T-helper 1 cell (primary cell): ENCODE measurements at places on chromosomes 11 and 22.
A peak's percentile ranks its signal among the peaks of the same experiment; 100 is the strongest.

DNA sequence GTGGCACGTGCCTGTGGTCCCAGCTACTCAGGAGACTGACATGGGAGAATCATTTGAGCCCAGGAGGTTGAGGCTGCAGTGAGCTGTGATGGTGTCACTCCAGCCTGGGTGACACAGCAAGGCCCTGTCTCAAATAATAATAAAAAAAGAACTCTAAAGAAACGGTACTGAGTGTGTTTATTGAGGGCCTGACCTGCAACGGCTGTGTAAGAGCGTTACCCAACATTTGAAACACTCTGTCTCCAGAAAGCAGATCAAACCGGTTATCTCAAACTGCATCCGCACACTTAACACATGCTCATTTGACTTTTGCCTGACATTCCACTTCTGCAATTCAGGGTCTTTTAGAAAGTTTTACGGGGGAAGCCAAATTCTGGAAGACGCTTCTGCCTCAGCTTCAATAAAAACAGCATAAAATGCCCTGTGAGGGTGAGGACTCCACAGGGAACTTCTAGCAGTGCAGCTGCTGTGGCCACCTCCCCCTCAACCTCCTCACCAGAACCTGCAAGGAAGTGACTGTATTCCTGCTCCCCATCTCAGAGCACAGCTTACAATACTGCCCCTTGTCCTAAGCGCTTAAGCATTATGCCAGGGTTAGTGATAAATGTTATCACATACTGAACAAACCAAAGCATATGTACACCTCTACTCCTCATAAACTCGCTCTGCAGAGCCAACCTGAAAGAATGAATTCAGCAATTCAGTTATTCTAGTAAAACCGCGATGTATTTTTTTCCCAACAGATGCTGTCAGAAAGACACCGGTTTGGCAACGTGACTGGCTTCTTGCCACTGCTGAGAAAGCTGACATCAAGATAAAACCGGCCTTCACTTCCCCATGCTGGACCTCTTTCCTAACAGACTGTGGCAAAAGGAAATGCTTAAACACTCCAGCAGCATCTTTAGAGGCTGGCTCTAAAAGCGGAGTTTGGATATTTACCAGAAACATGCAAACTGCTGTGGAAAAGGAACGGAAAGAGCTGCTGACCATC is 52.2 kb downstream of the PRDM10 start:
- no peak for DNase-seq

- peak; percentile 98 for DNase-seq
These were observed 1.5 kb upstream of the MTFP1 start for GRCh38 chr22:30423959-30424533.

GRCh38 chr22:29581799-29582198 is 886 bp upstream of the NIPSNAP1 start:
- DNase-seq, result no peak

GRCh38 chr11:133515107-133515506 is 17.2 kb downstream of the OPCML start:
- no peak for DNase-seq

- DNase-seq, result no peak
These were observed 6.7 kb downstream of the SUSD2 start for GRCh38 chr22:24187731-24188644.

DNA sequence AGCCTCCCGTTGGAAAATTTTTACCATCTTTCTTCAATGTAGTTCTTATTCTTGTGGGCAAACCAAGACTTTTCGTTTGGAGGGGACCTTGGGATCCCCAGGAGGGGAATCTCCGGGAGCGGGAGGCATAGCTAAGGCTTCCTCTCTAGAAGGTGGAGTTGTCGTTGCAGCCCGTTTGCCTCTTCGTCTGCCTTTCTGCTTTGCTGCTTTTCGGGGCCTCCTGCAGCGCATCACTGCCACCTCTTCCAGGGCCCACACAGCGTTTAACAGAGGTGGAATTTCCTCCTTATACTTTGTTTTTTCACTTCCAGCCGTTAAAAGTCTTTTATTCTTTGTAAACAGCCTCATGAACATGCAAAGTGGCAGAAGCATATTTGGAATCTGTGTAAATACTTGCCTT is 3.5 kb upstream of the IFITM3 start:
- no peak for DNase-seq

DNA sequence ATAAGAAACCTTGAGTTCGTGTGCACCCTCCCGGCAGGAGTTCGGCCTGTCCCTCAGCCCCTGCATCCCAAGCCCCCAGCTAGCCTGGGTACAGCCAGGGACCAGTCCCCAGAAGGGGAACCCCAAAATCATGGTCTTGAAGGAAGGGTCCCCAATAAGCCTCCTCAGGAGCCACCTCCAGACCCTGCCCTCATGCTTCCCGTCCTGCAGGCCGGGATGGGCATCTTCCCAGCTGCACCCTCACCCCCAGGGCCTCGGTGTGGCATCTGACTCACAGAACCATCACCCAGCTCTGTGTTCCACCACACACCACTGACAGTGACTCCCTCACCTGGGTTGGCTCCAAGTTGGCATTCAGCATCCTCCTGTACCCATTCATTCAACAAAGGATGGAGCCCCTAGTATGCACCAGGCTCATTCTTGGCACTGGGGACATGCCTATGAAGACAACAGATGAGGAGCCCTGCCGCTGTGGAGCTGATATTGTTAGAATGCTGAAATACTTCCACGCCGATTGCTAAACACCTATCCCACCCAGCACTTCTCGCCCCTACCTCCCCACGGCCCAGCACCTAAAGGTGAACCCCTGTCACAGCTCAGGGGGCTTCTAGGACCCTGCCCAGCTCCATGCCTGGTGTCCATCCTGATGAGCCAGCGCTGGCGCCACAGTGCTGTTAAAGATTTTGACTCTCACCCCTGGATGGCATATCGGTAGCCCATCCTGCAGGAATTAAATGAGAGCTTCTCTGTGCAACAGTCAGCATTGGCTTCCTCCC is 77.8 kb downstream of the BUD13 start:
- DNase-seq, result no peak

DNA sequence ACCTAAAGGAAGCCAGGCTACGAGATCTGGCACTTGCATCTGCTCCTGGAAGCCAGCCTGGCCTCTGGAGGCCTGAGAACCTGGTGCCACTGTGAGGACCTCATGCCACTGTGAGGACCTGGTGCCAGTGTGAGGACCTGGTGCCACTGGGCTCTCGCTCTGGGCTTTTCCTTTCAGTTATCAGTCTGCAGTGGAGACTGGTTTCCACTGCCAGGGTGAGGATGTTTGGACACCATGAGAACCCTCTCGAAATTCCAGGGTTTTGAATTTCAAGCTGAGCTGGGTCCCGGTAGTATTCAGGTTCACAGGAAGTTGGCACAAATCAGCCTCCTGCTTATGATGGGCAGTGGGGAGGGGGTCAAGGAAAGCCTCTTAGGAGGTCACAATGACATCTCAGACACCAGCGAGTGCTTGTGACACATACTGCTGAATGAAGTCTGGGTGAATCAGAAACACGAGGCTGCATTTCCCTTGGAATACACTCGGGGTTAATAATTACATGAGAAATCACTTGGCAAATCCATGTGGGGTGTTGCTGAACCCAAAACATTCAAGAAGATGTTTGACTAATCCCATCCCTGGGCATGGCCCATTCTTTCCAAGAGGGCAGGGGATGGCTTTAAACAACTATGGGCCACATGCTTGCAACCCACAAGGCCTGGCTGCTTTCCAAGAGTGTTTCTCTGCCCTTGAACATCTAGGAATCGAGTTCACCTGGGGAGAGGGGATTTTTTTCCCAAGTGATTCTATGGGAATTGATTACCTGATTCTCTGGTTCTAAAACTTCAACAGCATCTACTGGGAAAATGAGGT is 60.2 kb downstream of the LINC01488 start:
- DNase-seq, result no peak

DNA sequence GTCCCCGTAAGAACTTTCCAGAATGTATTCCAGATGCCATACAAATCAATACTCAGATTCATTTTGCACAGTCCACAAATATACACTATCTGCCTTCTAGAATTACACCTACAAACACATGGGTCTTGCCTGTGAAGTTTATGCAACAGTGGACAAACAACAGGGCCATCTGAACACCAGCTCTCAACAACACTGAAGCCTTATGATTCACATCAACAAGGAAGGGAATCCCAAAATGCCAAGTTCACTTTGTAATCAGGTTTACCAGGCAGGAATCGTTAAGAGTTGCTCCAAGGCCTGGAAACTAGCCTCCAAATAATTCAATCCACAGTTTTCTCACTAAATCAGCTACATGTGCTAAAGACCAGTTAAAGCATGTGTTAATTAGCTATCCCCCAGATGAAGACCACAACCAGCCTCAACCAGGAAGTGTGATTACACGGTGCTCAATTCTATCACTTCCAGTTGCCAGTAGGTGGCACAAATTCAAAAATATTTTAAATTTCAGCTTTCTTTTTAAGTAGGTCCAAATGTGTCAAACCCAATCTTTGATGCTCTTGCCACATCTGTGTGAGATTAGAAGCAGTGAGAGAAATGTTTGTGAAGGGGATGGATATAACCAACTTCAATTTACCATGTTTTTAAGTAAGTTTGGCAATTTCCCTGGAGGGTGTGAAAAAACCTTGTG is 139.1 kb upstream of the BDNF start:
- DNase-seq, result no peak

DNA sequence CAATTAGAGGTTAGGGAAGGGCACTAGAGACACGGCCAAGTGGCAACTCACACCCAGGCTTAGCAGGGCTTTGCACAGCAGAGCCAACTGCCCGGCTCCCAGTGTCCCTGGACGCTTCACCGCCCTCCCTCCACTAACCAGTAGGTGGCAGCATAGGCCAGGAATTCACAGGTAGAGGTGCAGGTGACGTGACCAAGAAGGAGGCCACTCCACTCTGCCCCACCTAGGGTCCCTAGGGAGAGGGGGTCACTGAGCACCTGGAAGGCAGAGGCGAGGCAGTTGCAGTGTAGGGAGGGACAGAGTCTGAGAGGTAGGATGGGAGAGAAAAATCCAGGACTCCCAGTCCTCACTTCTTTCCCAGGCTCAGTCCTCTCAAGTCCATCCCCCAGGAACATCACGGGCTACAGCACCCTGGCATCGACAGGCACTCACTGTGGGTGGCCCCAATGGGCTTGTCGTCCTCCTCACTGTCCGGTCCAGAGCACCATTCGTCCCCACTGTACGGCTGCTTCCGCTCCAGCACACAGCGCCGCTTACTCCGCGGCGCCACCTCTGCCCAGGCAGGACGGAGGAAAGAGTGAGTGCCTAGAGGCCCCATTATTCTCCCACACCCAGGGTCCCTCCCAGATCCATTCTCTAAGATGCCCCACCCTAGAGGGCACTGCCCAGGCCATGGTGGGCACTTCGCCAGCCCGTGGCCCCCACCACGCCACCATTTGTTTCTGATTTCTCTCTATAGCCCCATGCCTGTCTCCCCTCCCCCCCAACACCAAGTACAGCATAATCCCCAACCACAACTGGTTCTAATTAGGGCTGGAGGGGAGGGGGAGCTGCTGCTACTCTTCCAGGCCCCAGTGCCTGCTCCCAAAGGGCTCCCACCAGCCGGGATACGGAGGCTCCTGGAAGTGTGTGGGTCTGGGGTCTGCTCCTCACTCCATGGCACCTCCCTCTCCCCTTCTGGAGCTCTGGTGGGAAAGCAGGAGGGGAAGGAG is 18.4 kb downstream of the BCL9L start:
- peak; percentile 71 for DNase-seq

DNA sequence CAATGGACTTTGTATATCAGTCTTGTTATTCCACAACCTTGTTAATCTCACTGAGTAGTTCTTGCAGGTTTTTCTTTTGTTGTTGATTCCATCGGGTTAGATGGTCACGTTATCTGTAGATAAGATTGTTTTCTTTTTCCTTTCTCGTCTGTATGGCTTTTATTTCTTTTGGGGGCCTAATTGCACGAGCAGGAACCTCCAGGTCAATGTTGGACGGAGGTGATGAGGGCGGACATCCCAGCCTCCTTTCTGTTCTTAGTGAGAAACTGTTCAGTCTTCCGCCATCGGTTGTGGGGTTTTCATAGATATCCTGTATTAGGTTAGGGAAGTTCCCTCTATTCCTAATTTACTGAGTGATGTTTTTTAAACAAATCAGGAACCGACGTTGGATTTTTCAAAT is 4.8 kb upstream of the PRR33 start:
- DNase-seq, result no peak

DNA sequence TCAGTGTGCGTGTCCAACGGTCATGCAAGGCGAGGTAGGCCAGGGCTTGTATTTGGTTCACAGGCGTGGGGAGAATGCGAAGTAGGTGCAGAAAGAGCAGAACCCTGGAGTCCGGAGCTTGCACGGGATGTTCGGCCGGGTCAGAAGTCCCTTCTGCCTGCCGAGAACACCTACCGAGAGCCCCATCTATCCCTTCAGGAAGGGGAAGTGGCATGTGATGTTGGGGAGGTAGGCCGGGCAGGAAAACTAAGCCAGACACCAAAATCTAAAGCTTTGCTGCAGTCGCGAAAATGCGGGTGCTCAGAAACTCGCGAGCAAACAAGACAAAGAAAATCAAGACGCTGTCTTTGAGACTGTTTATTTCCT is 435 bp upstream of the TAF6L start:
- no peak for DNase-seq

- DNase-seq, result no peak
These were observed 2.1 kb upstream of the OAF start for GRCh38 chr11:120208777-120209176.

DNA sequence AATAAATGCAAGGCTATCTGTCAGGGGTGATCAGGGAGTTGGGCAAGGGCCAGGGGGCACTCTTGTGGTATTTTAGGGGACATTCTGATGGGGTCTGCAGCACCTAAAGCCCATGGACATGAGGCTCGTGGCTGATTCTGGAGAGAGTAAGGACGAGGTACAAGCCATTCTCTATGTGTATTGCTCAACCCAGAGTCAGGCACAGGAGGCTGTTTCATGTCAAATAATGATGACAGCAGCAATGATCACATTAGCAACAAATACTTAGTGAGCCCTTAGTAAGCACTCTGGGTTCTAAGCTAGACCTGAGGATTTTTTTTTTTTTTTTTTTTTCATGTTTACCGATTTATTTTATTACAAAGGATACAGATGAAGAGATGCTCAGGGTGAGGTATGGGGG is 83.5 kb upstream of the THY1 start:
- no peak for DNase-seq

DNA sequence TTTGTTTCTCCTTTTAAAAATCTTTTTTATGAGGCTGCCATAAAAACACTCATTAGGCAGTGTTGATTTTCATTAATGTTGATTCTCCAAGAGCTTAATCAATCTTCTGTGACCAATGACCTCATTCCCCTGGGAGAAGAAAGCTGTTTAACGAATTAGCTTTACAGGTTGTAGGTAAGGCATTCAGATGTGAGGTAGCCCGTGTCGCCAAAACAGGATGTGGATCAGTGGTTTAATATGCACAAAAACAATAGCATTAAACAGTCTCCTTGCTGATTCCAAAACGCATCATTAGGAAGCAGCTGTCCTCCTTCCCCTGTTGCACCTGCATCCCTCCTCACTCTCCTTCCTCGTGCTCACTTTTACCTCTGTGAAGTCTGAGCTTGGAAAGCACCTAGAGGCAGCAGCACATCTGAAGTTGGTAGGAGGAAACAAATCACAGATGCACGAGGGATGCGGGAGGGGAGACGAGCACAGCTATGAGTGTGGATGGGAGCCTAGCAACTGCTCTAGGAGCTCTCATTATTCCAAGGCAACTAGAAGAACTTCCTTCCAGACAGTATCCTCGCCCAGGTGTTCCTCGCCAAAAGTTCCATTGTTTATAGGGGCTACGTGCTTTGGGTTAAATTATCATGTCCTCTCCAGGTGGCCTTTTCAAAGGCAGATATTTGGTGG is 179.4 kb upstream of the SNX19 start:
- no peak for DNase-seq
